ENCODE measurements at places on chromosomes 6 and 20.

DNA sequence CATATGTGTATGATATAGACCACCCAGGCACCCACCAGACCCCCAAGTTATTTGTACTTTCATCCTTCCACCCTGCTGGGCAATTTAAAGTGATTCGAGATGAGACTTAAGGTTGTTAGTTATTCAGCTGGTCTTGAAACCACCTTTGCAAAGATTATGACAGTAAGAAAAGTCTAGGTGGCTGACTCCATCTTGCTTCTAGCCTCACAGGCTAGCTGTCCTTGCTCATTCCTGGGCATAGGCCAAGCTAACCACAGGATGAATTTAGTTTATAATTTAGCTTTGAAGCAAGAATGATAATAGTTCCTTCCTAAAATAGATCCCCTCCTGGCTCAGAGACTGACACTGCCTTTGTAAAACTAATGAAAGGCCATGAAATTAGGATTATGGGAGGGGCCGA, 71.9 kb upstream of the IYD start:
- no peak for DNase-seq

GRCh38 chr6:46538800-46539480, 47.7 kb upstream of the RCAN2 start:
- no peak for DNase-seq

DNA sequence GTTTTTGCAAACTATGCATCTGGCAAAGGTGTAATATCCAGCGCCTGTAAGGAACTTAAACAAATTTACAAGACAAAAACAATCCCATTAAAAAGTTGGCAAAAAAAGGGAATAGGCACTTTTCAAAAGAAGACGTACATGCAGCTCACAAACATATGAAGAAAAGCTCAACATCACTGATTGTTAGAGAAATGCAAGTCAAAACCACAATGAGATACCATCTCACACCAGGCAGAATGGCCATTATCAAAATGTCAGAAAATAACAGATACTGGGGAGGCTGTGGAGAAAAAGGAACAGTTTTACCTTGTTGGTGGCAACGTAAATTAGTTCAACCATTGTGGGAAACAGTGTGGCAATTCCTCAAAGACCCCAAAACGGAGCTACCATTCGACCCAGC, 54.2 kb downstream of the TSBP1 start:
- DNase-seq = no peak

DNA sequence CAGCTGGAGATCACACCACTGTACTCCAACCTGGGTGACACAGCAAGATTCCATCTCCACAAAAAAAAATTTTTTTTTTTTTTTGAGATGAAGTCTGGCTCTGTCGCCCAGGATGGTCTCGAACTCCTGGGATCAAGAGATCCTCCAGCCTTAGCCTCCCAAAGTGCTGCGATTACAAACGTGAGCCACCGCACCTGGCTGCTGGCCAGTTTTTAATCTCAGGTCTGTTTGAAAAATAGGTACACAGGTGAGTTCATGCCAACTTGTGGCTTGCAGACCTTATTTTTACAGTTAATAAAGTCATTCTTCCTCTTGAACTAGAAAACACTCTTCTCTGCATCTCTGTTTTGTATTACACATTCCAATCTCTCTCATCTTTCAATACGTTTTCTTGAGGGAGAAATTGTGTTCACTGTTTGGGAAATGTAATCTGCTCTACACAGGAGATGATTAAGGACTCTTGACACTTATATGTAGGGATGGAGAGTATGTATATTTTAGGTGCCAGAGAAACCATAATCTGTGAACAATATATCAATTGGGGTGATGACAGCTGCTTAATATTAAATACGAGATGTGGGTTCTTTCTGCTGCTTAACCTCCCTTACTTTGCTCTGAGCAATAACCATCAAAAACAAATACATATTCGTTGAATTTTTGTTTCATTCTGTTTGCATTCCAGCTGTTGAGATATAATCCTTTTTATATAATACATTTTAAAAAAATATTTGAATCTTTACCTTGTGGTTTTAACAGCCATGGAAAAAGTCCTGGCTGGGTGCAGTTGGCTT, 17.7 kb upstream of the RIPOR3 start:
- DNase-seq = no peak

DNA sequence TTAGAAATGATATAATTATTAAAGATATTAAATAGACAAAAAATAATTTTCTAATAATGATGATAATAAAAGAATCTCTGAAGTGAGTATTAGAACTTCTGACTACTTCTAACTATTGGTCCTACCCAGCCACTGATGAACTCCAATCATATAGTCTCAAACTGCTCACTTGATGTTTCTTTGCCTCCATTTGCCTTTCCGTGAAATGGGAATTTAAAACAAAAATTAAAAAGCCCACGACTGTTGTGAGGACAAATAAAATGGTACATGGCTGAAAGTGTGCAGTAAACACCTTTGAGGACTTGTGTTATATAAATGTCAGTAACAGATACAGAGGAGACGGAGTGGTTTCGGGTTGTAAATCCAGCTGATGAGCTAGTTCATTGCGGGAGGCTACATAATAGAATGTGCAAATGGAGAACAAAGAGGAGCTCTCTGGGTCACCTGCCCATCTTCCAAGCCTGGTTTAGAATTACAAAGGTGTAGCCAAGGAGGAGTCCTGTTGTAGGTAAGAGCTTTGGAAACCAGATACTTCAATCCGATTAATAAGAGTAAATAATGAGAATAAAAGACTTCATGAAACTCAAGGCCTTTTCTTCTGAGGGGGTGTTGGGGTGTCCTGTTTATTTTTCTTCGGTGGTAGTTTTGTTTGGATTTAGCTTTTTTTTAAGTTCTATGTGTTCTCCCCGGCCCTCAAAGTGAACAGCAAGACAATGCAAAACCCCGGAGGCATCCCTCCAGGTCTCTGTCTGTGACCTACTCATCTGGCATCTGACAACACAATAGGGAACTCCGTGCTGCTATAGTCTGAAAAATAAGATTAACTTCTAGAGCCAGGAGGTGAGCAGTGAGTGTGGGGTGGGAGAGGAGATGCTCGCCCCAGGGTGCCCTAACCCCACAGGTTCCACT, 4.4 kb upstream of the PXDC1 start:
- DNase-seq = no peak

- no peak for DNase-seq
These were observed 525.3 kb upstream of the JARID2 start for GRCh38 chr6:14720411-14721102.

GRCh38 chr20:37866051-37866450, 36.9 kb upstream of the VSTM2L start:
- DNase-seq = no peak

GRCh38 chr20:5072756-5073659, 46.8 kb downstream of the PCNA start:
- no peak for DNase-seq

DNA sequence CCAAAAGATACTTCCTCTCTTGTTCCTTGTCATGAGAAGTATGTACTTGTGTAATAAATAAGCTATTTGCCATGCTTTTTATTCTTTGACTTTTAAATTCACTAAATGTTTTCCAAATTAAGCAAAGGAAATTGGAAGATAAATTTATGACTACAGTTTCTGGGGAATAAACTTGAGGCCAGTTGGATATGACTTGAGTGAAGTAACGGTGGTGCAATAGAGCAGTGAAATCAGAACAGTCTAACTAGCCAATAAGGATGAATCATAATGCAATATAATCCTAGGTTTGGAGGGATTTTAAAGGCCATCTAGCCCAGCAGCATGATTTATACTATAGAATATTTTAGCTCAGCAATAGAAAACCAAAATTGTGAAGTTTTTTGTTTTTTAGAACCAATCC, 183.8 kb upstream of the TCF21 start:
- DNase-seq = no peak

DNA sequence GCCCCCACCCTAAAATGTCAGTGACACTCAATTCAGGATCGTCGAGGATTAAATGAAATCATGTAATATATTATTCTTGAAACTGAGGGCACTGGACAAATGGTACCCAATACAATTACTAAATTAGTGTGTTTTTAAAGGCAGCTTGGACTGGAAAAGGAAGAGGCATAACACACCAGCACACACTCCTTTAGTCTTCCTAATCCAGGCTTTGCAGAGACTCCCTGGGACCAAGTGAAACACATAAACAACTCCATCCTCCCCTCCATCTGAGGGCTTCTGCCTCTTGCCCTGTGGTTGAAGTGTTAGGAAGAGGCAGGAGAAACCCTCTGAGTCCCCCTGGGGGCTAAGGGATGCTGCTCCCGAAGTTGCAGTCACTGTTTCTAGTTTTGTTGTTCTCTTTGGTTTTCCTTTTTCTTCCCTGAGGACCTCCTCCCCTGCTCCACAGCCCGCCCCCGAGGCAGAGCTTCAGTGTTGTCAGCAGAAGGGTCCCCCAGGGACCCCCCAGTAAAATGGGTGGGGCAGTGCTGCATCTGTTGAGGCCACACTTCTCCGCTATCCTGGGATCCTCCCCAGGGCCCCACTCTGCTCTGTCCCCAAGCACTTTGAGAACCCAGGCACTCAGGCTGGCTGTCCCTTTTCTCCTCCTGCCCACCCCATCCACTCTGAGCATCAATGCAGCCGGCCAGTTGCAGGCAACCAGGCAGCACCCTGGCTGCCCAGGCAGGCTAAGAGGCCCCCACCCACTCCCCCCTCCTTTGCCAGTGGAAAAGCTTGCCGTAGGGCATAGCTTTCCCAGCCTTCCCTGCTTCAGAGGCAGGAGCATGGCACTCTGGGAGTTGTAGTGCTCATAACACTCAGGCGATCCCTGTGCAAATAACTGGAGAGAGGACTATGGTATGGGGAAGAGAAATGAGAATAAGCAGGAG, 5.9 kb downstream of the TMEM63B start:
- DNase-seq = no peak

GRCh38 chr6:152557502-152557901, 79.7 kb downstream of the SYNE1 start:
- DNase-seq = no peak

DNA sequence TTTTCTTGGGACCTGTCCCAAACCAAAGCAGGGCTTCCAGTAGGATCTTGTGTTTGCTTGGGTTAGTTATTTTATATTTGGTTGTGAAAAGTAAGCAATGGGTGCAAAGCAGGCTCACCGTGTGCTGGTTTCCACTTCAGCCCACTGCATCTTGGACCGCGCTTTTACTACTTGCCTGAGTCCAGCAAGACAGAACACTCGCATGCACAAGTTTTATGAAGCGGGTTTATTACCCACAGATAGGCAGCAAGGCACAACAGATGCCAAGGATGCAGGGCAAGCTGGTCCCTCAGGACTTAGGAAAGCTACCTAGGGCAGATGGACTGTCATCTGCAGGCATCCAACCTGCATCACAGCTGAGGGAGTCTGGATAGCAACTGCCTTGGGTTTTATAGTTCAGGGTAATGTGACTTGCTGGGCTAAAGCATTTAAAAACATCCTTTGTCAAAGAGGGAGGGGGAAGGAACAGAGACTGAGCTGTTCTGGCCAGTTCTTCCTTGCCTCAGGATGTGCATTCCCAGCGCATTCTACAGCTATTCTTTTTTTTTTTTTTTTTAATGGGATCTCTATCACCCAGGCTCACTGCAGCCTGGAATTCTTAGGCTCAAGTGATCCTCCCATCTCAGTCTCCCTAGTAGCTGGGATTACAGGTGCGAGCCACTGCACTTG, 18.5 kb downstream of the CITED2 start:
- DNase-seq = no peak

- DNase-seq = no peak
These were observed 61.9 kb downstream of the COL9A1 start for GRCh38 chr6:70241031-70241430.

DNA sequence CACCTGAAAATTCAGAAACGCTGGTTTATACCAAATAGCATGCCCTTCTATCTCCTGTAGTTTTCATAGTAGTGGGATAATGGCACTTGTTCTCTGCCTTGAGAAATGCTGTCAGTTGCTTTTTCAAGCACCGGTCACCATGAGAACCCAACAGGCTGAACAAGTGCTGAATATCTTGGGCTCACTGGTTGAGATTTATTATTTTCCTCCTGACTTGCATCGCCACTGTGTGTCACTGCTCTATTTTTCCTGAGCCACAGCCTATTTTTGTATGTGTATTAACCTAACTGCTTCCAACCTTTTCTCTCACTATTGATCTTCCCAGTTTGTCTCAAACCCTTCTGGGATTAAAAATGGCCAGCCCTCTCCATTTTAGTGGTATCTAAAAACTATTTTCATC, 71.9 kb downstream of the OPN5 start:
- no peak for DNase-seq

DNA sequence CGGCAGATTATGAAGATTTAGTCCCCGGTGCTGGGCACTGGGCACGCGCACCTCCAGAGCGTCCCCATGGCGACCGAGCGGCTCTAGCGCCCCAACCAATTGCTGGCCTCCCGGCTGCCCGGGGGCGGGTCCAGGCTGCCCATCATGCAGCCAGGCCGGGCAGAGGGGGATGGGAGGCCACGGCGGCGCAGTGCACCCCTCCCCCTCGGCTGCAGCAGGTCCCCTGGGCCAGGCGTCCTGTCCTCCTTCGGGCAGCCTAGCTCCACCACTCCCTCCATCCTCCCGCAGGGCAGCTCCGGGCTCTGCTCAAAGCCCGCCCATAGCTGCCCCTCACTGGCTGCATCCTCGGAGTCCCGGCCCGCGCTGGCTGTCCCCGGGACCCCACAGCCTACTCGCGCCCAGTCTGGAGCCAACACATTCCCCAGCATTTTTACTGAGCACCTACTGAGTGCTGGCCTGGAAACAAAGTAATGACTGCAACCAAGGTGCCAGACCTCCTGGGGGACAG, 99.4 kb downstream of the ASXL1 start:
- no peak for DNase-seq

DNA sequence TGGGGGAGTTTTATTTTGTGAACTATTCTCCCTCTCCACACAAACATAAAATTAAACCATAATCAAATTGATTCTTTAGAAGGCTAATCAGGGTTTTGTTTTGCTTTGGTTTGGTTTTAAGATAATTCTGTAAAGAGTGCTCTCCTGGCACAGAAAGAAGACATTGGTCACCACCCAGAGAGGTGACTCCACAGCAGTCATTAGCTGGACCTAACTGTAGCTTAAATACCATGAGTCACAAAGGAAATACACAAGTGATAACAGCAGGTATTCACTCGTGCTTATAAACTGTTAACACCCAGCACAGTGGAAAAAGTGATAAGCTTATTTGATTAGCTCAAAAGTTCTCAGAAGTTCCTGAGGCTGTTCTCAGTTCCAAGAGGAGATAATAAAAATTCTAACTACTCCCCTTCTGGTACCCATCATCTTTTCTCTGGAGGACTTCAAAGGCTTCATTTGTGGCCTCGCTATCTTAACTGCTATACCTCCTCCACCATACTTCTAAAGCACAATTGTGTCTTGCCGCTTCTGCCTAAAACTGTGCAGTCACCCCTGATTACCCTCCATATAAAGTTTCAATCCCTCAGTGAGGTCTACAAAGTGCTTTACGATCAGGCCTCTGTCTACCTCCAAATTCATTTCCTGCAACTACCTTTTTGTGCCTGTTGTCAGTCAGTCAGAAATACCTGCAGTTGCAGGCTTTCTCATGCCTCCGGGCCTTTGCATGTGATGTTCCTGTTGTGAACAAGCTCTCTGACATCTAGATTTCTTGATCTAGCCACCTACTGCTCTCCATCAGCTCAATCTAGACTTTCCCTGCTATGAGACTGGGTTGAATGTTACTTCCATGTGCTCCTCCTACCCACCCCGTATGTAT, 201.1 kb downstream of the SAMD5 start:
- DNase-seq = no peak

Data from GM12878 (cell line).